GM13976 (cell line): ENCODE measurements at places on chromosomes 2 and 18.

GRCh38 chr2:12399240-12399639, 317.5 kb upstream of the TRIB2 start:
- no peak for DNase-seq

GRCh38 chr2:42092084-42092996, 44.5 kb downstream of the PKDCC start:
- no peak for DNase-seq

DNA sequence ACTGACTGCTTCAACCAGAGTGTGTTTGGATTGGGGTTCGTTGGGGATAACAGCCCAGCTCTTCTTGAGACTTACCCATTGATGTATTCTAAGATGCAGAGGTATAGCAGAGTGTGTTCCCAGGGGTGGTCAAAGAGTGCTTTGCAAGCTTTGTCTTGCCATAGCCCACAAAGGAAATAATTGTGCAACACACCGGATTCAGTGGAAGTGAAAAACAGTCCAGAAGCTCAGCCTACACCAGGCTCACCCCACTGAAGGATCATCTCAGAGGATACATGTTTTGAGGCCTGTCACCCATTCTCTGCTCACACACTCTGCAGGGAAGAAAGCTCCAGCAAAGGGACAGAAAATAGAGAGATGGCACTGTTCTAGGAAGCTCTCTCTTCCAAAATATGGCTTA, 9.6 kb downstream of the CACNB4 start:
- no peak for DNase-seq

DNA sequence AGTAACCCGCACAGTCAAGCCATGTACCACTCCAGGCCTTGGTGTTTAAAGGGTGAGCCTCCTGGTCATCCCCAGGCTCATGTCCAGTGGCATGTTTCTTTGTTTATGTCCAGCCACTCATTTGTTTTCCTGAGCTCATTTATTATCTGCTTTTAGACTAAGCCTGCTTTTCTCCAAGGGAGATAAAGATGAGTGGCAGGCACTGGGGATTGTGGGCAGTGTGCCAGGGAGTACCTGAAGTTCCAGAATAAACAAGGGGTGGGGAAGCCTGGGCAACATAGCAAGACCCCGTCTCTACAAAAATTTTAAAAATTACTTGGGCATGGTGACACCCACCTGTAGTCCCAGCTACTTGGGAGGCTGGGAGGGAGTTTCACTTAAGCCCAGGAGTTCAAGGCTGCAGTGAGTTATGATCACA, 1.9 kb downstream of the ANXA4 start:
- DNase-seq: no peak

DNA sequence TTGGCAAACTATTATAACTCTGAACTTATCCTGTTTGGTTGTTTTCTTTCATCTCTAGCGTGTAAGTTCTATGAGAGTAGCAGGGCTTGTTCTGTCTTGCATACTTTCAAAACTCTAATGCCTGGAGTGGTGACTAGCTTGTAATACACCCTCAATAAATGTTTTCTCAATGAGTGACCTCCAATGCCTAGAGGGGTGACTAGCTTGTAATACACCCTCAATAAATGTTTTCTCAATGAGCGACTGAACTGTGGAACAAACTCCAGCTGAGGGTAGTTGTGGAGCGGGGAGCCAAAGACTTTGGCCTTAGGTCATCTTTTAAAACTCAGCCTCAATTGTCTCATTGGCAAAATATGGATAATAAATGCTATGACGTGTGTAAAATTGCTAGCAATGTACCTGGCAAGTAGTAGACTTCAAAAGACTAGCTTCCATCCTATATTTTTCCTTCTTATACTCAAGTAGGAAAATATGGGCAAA, 1.8 kb downstream of the GPD2 start:
- DNase-seq: no peak

DNA sequence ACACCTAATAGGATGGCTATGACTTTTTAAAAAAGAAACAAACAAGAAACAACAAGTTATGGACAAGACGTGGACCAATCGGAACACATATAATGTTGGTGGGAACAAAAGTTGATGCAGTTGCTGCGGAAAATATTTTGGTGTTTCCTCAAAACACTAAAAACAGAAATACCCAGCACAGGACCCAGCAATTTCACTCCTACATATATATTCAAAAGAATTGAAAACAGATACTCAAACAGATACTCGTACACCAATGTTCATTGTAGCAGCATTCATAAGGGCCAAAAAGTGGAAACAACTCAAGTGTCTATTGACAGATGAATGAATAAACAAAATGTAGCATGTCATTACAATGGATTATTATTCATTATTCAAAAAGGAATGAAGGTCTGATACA, 12.1 kb downstream of the CCDC141 start:
- DNase-seq: no peak
